ENCODE measurements at places on chromosomes 12 and 14.

GRCh38 chr12:12759234-12759915 lies 26.1 kb upstream of the APOLD1 start:
- no peak for DNase-seq

DNA sequence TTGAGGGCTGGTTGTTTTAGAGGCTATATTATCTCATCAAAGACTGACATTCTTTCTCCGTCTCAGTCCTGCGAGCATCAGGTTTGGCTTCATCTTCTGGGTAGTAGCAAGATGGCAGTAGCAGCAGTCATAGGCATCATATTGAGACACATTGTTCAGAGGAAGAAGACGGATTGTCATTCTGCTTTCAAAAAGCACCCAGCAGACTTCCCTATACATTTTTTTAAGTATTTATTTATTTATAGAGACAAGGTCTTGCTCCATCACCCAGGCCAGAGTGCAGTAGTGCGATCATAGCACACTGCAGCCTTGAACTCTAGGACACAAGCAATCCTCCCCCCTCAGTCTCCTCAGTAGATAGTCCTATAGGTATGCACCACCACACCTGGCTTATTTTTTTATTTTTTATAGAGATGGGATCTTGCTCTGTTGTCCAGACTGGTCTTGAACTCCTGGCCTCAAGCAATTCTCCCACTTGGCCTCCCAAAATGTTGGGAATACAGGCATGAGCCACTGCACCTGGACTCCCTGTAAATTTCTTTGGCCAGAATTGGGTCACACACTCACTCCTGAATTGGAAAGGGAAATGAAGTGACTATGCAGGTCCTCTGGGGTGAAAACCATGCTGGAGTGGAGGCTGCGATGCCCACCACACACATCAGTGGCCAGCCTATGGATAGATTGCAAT lies 125.4 kb downstream of the SLC38A6 start:
- no peak for DNase-seq

- DNase-seq = no peak
Measured at GRCh38 chr12:52049286-52049685, 2.0 kb upstream of the NR4A1 start.

DNA sequence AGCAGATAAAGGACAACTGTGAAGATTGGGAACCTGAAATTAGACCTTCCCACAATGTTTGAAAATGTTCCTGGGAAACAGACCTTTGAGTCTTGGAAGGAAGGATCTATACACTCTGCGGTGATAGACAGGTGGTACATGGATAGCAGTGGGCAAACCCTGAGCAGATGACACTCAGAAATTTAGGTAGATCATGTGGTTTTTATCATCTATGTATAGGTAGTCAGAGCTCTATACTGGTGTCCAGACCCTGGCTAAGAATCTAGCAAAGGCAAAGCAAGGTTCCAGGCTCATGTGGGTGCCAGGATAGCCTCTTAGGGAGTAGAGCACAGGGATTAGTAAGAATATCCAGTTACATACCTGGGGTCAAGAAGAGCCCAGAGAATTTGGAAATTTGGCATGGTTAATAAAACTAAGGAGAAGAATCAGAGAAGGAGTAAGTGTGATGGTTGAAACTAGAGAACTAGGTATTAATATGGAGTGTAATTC lies 331.2 kb upstream of the FBXO33 start:
- no peak for DNase-seq

GRCh38 chr12:107514887-107515445 lies 170.6 kb upstream of the PWP1 start:
- no peak for DNase-seq

DNA sequence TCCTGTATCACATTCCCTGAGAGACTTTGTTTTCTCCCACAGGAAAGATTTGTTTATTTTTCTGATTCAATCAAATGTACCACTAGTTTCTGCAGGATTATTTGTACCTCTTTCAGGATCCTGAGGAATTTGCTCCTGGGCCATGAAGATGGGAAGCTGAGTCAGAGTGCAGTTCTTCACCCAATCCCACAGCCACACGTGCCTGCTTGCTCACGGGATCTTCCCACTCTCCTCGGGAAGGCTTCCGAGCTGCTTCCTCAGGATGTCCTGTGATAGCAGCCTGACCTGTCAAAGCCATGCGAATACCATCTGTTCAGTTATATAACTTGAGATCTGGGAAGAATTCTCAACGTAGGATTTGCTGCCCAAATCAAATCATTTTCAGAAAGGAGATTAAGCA lies 41.8 kb upstream of the HIF1A start:
- DNase-seq = no peak

DNA sequence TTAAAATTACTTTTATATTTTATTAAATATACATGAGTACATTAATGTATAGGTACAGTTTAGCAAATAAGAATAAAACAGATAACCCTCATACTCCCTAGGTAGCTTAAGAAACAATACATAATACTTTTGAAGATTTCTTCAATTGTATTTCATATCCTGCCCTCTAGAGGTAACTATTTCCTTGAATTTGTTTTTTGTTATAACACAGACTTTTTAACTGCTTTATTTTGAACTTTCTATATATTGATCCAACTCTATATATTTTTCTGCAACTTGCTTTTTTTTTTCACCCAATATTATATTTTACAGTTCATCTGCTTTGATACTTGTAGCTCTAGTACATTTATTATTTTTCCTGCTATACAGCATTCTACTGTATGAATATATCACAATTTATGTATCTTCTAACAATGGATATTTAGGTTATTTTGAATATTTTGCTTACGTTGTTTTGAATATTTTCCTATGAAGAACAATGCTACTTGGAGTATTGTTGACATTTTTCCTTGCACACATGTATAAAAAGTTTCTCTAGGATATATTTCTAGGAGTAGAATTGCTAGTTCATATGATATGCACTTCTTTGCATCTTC lies 72.8 kb upstream of the ABCD2 start:
- no peak for DNase-seq

DNA sequence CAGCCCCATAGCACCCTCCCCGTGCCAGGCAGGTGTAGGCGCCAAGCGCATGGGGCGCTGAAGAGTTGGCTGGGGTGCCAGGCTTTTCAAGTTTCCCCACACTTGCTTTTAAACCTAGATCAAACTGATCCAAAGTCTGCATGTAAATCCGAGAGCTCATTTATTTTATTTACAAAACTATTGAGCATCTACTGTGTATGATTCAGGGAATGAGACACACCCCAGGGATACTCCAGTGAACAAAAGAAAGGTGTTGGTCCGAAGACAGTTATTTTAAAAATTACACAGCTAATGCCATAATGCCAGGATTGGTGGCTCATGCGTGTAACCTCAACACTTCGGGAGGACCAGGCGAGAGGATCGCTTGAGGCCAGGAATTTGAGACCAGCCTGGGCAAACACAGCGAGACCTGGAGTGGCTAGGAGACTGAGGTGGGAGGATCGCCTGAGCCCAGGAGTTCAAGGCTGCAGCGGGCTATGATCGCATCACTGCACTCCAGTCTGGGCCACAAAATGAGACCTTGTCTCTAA lies 780 bp upstream of the SLC41A2 start:
- peak; percentile 41 for DNase-seq

DNA sequence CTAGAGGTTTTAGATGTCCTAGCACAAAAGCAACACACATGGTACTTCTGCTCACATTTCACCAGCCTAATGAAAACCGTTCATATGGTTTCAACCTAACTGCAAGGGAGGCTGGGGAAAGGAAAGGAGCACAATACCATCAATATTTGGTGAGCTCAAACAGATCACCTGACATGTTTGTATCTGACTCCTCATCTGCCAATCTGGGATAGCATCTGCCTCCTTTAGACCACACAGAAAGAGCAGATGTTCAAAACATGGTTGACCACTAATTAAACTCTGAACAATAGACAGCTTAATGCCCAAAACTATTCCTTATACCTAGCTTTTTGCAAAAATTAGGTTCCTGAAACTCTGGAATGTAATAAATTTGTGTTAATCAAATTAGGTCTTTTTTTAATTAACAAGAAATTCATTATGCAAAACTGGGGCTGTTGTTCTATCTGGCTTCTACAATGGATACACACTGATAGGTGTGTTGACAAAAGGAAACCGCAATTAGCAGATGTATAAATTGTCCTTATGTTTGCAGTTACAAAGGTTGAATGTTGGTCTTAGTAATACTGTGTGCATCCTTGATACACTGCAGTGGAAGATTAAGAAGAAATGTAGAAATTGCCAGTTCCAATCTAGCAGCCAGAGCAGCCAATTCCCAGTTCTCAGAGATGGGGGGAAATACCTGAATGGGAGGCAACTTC lies 89.3 kb downstream of the DUSP6 start:
- DNase-seq = no peak

DNA sequence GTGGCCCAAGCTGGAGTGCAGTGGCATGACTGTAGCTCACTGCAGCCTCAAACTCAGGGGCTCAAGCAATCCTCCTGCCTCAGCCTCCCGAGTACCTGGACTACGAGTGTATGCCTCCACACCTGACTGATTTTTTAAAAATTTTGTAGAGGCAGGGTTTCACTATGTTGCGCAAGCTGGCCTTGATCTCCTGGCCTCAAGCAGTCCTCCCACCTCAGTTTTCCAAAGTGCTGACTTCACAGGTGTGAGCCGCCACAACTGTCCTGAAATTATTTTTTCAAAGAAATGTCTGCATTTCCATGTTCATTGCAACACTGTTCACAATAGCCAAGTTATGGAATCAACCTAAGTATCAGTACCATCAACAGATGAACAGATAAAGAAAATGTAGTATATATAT lies 111.4 kb downstream of the FOXA1 start:
- no peak for DNase-seq

DNA sequence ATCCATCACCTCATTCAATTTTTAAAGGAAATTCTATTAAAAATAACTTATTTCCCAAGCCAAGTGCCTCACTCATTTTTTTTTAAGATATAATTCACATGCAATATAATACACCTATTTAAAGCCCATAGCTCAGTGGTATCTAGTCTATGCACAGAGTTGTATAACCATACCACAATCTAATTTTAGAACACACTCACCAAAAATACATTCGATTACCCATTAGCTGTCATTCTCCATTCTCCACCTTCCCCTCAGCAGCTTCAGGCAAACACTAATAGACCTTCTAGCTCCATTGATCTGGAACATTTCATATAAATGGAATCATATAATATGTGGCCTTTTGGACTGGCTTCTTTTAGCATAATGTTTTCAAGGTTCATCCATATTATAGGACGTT lies 49.5 kb downstream of the CLMN start:
- no peak for DNase-seq

GRCh38 chr12:105485321-105485910 lies 154.9 kb downstream of the C12orf75 start:
- DNase-seq = no peak

DNA sequence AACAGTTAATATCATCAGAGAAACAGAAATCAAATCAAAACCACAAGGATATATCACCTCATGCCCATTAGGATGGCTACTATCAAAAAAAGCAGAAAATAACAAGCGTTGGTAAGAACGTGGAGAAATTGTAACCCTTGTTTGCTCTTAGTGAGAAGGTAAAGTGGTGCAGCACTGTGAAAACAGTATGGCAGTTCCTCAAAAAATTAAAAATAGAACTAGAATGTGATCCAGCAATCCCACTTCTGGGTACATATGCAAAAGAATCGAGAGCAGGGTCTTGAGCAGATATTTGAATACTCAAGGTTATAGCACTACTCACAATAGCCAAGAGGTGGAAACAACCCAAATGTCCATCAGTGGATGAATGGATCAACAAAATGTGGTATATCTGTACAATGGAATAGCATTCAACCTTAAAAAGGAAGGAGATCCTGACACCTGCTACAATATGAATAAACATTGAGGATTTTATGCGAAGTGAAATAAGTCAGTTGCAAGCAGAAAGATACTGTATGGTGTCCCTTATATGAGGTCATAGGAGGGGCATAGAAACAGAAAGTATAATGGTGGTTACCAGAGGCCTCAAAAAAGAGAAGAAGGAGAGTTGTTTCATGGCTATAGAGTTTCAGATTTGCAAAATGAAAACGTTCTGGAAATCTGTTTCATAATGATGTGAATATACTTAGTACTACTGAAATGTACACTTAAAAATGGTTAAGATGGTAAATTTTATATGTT lies 131.0 kb upstream of the EEA1 start:
- DNase-seq = no peak

- no peak for DNase-seq
Measured at GRCh38 chr14:70597731-70598130, 2.7 kb downstream of the MED6 start.

DNA sequence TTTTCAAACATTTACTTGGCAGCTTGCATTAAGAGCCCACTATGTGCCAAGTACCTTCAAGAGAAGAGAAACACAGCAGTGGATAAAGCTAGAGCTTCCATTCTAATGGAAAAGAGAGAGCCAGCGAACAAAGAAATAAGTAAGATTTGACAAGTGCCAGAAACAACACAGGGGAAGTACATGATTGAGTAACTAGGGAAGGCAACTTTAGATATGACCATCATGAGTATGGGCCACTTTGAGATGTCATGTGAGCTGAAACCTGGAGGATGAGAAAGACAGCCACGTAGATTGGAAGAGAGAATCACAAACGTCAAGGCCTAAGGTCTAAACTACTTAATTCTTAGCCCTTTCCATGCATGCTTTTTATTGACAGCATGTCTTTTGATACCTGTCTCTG lies 121.4 kb downstream of the ITPR2 start:
- DNase-seq = no peak

GRCh38 chr14:31395572-31396205 lies 24.7 kb downstream of the HEATR5A start:
- no peak for DNase-seq

GRCh38 chr14:23525611-23526010 lies 26.0 kb downstream of the ZFHX2 start:
- DNase-seq = no peak

- peak; percentile 25 for DNase-seq
Measured at GRCh38 chr12:129607301-129607700, 296.5 kb downstream of the TMEM132D start.

GRCh38 chr14:61923348-61923747 lies 161.1 kb downstream of the SNAPC1 start:
- DNase-seq = peak; percentile 24

GRCh38 chr12:27824126-27824842 lies 44.2 kb upstream of the MANSC4 start:
- DNase-seq = no peak

GRCh38 chr12:3885277-3886094 lies 12.3 kb upstream of the PARP11 start:
- peak; percentile 51 for DNase-seq

- no peak for DNase-seq
Measured at GRCh38 chr14:21278632-21279031, 1.3 kb upstream of the RPGRIP1 start.
